ENCODE measurements at places on chromosomes 6 and 20.

GRCh38 chr6:11744753-11745152, 33.9 kb downstream of the ADTRP start:
- no peak for DNase-seq

- no peak for DNase-seq
These were observed 335.8 kb upstream of the FLRT3 start for GRCh38 chr20:14673164-14673563.

- DNase-seq, result no peak
These were observed 140.2 kb downstream of the KIF13A start for GRCh38 chr6:17847203-17847760.

DNA sequence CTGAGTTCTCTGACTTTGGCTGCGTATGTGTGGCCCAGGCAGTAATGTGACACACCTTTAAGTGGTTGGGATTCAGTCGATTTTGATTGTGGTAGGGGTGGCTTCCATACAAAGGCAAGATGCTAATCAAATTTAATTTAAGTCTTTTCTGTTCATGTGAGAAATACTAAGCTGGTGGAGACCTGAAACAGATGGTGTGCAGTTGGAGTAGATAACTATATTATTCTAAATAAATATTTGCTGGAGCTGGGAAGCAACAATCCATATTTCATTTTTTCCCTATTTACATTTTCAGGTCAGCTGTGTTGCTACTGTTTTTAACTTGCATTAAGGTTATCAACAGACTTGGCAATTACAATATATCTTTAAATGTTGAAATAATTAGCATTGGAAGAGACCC, 67.4 kb upstream of the C20orf144 start:
- no peak for DNase-seq

- no peak for DNase-seq
These were observed 175.6 kb downstream of the RNF144B start for GRCh38 chr6:18562726-18563125.
